ENCODE measurements at places on chromosomes 5 and 9.

DNA sequence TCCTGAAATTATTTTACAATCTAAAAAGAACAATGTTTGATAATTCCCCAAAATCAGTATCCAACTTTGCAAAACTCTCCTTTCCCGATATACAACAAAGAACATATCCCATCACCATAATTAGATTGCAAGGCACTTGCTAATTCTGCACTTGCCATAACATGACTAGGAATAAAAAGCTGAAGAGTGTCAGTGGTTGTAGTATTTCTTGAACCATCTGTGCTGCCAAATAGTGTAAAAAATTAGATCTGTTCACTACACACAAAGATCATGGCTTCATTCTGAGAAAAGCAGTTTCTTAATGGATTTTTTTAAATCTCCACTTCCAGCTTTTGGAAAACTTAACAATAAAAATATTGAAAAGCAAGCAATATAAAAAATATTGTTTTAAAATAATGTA, 259.5 kb upstream of the FAM174A start:
- no peak for DNase-seq

- DNase-seq = peak; percentile 96
These were observed 2.6 kb upstream of the GCNT1 start for GRCh38 chr9:76456202-76456926.

DNA sequence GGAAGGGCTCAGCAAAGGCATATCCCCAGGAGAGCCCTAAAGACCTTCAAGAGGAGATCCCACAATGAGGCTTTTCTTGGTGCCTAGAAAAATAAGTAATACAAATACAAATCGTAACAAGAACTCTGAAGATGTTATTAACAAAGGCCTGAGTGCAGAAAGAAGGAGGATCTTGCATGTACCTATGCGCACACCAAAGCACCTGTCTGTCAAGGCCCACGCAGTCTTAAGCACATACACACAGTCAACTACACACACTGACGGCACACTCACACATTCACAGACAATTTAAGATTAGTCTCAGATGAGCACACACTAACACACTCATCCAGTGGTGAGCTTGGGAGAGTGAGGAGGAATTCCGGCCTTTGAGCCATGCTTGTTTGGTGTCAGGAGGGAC, 38.5 kb downstream of the JADE2 start:
- no peak for DNase-seq

GRCh38 chr5:160703547-160704189, 148.3 kb downstream of the ATP10B start:
- DNase-seq = no peak

DNA sequence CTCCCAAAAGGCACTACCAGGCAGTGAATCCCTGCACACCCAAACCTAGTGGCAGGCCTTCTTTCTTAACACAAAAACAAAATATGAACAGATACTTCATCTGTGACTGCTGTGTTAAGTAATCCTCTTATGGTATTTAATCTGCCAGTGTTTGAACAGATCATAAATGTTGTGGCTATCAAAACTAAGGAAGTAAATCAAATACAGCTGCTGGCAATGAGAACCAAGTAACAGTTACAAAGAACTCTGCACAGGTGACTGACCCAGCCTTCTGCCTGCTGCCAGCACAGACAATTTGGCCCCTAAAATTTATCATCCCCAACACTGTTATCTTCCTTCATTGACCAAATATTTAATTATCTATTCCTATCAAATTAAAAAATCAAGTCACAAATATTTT, 78.0 kb downstream of the GNAQ start:
- no peak for DNase-seq

- DNase-seq = peak; percentile 65
These were observed 60.9 kb upstream of the CHD1 start for GRCh38 chr5:98989727-98990126.

DNA sequence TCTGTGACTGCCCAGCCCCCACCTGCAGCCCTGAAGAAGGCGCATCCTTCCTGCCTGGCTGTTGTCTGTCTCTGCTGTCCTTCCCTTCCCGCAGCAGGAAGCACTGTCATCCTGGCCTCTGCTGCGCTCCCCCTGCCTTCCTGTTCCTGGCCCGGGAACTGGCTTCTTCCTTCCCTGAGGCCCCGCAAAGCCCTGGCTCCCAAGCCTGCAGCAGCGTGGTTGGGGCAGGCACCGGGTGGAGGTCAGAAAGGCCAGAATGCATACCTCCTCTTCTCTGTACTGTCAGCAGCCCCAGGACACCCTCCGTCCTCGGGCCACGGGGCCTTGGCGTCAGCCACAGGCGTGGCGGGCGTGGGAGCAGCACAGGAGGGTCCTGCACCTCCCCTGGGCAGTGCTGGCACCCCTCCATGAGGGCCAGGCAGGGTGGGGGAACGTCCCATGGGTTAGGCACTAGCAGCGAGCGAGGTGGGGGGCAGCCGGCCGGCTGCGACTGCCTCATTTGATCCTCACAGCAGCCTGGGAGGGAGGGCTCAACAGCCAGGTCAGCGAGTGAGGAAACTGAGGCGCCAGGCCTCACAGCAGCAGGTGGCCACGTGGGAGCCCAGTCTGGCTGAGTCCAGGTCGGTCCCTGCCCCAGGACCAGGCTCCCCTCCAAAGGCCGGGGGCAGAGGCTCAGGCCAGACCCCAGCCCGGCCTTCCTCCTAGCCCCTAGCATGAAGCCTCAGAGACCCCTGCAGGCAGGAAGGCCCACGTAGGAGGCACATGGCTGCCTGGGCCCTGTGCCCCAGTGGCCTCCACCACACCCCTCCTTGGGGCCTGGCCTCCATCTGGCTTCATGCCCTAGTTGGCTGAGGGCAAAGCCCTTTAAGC, 9.4 kb downstream of the FLT4 start:
- no peak for DNase-seq

GRCh38 chr5:145903113-145903512, 30.3 kb upstream of the GRXCR2 start:
- no peak for DNase-seq

DNA sequence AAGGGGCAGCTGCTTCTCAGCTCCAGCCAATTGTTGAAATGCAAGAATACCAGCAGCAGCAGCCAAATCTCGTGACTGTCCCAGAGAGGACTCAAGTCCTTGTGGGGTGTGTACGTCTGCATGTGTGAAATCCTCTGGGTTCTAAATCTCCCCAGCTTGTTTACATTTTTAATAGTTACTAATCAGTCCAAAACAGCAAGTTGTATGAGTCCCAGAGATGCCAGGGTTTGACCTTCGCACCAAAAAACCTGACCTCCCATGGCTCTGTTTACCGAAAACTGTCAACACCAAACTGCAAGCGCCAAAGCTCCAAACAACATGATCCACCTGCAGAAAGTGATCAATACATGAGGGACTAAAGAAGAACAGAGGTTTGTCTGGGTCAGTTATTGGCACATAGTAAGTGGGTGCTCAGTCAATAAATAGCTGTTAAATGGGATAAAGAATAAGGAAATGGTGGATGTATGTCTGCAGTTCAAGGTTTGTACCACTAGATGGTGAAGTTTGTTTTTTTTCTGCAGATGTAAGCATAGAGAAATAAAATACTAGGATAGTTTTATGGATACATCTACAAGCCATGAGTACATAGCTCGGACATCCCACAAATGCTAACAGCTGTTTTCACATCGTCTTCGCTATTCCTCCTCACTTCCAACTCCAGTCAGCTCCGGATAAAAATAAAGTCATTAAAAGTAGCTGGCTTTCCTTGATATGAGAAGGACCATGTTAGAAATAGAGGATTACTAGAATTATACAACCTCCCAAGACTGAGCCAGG, 85.3 kb upstream of the ADRB2 start:
- DNase-seq = no peak

DNA sequence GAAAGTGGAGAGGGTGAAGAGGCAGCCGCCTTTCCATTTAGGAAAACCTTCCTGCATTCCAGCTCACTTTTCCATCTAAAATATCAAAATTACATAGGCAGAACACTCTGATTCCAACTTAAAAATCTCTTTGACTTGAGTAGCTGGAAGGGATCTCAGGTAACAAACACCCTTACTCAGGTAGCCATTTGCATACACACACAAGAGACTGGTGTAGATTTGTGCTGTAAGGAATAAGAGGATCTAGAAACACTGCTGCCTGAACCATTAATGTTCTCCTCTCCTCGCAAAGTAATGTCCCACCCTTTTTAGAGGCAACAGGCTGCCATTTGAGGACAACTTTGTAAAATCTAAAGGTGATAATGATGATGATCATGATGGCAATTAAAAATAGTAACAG, 53.5 kb downstream of the BNC2 start:
- no peak for DNase-seq

DNA sequence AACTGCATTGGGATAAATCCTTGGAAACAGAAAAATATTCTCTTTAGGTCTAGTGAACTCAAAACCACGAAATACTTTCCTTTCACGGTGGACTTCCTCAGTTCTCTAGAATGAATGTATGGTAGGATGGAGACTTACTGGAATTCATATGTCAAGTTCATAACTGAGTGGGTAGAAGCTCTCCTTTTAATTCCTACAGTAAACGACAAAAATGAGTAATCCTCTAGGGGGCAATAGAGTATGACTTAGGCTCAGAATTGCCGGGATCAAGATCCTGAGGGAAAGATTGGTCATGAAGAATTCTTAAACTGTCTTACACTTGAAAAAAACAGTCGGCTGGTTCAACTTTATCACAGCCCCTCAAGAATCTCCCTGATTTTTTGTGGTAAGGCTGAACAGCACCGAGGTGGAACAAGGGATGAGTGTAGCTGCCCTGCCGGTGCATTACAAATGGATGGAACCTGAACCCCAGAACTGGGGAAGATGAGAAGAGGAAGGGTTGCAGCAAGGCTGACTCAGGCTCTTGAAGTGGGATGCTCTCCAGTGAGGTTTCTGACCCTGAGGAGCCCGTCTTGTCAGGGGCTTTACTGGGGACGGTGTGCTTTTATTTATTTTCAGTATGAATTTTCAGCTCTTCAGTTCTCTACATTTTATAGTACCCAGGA, 14.0 kb upstream of the LOX start:
- no peak for DNase-seq

DNA sequence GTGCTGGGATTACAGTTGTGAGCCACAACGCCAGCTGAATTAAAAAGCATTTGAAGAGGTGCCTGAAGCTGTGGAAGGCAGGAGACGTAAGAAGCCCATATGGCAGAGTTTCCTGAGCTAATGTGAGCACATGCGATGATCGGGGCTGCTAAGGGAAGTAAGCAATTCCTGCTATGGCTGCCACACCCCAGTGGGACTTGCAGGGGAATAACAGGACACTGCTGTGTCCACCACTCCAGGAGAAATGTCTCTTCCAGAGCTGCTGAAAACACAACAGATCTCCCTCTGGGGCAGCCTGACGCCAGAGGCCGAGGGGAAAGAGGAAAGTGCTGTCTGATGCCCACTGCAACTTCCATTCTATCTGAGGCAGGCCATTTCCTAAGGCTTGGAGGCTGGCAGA, 46.2 kb upstream of the ANKRD55 start:
- DNase-seq = no peak

- no peak for DNase-seq
These were observed 5.0 kb upstream of the AJM1 start for GRCh38 chr9:136837146-136837855.

DNA sequence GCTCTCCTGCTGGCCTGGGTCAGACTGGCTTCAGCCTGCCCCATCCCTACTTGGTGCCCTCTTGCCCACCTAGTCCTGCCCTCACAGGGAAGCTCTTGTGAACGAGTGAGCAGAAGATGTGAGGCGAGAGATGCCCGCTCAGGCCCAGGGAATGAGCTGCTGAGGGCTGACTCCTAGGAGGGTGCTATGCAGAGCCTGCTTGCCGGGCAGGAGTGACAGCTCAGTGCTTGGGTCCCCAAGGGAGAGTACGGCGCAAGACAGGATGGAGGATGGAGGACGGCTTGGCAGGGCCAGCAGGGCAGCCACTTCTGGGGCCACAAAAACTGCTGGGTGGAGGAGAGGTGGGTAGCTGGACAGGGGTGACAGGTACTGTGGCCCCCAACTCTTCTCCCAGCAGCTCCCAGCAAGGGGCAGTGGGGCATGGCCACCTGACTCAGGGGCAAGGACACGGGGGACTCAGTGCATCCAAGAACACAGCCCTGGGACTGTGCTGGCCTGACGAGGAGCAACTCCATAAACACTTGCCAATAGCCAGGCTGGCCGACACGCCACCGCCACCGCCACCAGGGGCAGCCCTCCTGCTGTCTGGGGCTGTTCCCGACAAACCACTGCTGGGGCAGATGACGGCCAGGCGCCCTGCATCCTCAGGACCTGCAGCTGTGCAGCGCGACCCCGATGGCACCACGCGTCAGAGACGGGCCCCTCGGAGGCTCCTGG, 55.6 kb upstream of the UBAC1 start:
- no peak for DNase-seq

DNA sequence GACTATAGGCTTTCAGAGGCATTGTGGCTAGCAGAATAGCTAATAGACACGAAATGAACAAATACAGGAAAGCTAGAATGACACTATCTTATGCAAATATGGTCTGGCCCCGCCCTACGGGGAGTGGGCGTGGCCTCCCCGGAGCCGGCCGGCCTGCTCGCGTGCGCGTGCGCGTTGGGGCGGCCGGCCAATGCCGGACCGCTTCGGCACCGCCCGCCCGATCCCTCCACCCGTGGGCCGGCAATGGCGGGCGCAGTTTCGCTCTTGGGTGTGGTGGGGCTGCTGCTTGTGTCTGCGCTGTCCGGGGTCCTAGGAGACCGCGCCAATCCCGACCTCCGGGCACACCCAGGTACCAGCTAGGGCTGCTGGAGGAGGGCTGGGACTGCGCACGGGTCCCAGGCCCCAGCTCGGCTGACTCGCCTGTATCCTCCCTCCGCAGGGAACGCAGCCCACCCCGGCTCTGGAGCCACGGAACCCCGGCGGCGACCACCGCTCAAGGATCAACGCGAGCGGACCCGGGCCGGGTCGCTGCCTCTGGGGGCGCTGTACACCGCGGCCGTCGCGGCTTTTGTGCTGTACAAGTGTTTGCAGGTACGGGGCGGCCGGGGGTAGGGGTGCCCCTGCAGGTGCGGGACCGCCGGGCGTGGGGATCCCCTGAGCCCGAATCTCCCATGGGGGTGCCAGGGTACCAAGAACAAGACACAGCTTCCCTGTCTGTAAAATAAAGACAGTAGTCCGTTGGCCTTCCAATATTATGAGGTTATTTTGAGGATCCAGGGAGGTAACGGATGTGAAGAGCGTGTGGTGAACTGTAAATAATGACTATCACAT, at the start of gene CCDC107:
Gene CCDC107 (plus strand): TSS at position 156 of the 831 bp plus-strand sequence. CDS start 88 bp downstream, at position 244.
- peak; percentile 67 for DNase-seq

DNA sequence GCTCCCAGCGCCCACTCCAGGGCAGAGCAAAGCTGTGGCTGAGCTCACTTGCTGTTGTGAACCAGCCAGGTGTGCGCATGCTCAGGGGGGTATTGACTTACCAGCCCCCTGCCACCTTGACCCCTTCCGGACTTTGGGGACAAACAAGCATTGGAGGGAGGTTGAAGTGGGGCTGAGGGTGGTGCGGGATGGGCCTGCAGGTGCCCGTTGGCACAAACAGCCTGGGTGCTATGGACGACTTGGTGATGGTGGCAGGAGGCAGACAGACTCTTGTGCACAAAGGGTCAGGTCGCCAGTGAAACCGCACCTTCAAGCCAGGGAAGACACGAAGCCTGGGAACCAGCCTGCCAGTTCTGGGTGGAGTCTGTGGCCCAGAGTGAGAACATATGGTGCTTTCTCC, 858.5 kb upstream of the PTPRD start:
- DNase-seq = no peak
